ENCODE measurements at places on chromosomes 3 and 15.
A peak's percentile ranks its signal among the peaks of the same experiment; 100 is the strongest.

DNA sequence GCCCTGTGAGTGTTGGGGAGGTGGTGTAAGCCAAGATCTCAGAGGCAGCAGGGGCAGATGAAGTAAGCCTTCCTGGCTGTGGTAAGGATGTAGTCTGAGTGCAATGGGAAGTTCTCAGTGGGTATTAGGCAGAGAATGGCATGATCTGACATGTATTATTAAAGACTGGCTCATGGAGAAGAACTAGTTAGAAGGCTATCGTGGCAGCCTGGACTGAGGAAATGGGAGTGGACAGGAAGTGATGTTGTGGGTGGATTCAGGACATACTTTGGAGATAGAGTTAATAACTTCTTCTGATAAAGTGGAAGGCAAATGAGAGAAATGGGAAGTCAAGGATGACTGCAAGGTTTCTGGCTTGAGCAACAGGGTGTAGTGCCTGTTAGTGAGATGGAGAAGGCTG is 250.9 kb upstream of the CFAP20DC start:
- no peak for DNase-seq

DNA sequence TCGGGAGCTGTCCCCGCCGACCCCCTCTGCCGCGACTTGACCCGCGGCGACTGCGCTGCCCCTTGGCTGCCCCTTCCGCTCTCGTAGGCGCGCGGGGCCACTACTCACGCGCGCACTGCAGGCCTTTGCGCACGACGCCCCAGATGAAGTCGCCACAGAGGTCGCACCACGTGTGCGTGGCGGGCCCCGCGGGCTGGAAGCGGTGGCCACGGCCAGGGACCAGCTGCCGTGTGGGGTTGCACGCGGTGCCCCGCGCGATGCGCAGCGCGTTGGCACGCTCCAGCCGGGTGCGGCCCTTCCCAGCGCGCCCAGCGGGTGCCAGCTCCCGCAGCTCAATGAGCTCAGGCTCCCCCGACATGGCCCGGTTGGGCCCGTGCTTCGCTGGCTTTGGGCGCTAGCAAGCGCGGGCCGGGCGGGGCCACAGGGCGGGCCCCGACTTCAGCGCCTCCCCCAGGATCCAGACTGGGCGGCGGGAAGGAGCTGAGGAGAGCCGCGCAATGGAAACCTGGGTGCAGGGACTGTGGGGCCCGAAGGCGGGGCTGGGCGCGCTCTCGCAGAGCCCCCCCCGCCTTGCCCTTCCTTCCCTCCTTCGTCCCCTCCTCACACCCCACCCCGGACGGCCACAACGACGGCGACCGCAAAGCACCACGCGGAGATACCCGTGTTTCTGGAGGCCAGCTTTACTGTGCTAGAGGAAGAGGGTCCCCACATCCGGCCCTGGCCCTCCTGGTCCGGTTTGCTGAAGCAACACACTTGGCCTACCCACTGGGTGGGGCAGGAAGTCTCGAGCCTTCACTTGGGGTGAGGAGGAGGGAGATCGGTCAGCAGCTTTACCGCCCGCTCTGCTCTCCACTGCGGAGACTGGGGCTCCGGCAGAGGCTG is at the start of gene RASSF1:
TSS of gene RASSF1 (minus strand) at position 389 of the 882 bp plus-strand sequence. CDS start at position 358, 31 bp downstream.
- peak; percentile 51 for DNase-seq

DNA sequence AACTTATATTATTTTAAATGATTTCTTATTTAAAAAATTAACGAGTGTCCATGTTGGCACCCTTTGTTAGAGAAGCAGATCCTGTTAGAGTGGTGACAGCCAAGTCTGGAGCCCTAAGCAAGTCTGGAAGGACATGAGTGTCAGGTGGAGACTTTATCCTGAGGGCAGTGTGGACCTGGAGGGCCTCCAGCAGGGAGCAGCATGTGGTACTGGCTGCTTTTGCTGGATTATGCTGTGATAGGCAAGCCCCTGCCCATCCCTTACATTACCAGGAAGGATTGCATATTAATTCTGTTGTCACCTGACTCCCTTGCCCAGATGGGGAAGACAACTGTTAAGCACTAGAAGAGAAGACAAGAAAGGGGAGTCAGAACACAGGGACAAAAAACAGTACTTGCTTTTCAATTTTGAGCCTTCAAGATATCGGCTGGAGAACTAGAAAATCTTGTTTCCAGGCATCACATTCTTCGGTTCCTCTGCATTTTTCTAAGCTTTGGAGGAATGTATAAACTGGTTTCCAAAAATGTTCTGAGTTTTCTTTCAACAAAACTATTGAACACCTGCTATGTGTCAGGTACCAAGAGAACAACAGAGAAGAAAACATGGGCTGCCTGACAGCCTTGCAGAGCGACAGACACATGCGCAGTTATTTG is 22.7 kb downstream of the ZNF860 start:
- DNase-seq: no peak

GRCh38 chr3:131543714-131544113 is 40.9 kb upstream of the MRPL3 start:
- DNase-seq: no peak

- no peak for DNase-seq
Observed at GRCh38 chr3:111618945-111619344, 23.8 kb upstream of the ZBED2 start.

- DNase-seq: no peak
Observed at GRCh38 chr3:3170998-3171397, 8.5 kb downstream of the CRBN start.

DNA sequence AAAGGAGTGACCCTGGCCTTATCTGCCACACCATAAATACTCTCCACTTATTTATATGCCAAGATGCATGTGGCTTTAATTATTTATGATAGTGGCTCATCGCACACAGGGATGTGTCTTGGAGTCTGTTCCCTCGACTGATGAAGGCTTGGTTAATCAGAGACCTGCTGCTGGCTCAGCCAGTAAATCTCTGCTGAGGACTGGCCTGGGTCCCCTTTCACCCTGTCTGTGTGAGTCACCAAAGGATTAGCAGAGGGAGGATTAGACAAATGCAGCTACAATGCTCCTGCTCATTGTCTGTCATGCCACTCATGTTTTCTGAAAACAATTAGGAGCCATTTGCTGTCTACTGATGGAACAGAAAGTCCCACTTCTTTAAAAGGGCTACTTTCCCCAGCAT is 226.8 kb downstream of the NTRK3 start:
- DNase-seq: no peak

GRCh38 chr15:51318382-51319150 is 19.8 kb downstream of the CYP19A1 start:
- DNase-seq: no peak

DNA sequence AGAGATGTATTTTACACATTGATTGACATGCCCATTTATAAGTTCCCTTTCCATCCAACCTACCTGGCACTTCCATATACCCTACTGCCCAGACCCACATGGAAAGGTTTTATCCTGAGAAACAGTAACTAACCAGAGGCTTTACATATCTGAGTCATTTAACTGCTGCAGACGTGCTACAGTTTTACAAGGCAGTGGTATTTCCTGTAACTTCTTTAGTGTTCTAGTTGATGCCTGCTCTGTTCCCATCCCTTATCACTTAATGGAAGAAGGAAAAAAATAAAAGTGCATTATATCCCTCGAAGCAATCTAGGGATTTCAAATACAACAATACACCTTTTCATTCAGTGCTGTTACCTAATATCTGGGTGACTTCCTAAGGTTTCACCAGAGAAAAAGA is 107.1 kb downstream of the TMCO5A start:
- DNase-seq: no peak

DNA sequence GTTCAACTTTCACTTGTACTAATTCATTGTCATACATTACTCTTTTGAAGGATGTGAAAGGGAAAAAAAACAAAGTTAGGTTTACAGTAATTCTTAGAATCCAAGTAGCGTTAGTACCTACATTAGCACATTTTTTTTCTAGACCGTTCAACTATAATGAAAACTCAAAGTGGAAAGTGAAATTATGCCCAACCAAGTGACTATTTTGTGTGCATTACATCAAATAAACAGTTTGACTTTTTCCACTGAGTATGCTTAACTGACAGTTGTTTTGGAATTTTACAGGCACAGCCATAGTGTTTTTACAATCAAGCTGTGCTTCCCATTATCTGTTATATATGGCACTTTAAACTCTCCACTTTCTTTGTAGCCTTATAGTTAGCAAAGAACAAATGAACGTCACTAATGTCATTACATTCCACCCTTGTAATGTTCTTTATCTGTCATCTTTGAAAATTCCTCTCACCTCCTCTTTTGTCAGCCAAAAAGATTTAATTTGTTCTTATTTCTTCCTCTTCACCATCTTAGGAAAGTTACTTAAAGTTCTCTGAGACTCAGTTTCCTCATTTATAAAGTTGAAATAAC is 142.3 kb upstream of the SOX2 start:
- DNase-seq: no peak

DNA sequence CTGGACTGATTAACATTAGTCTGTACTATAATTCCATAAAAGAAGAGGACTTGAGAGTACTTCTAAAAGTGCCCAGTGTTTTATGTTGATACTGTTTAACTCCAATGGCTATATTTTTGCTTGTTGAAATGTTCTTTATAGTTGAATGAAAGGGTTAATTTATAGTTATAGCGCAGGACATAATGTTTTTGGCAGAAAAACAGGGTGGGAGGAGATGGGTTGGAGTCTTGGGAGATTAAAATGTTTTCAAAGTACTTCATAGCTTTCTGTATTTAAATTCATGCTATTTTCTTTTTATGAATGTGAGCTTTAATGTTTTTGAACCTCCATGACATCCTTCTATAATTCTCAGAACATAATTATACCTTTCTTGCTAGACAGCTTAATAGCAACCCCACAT is 108.2 kb downstream of the CNTN3 start:
- DNase-seq: no peak

DNA sequence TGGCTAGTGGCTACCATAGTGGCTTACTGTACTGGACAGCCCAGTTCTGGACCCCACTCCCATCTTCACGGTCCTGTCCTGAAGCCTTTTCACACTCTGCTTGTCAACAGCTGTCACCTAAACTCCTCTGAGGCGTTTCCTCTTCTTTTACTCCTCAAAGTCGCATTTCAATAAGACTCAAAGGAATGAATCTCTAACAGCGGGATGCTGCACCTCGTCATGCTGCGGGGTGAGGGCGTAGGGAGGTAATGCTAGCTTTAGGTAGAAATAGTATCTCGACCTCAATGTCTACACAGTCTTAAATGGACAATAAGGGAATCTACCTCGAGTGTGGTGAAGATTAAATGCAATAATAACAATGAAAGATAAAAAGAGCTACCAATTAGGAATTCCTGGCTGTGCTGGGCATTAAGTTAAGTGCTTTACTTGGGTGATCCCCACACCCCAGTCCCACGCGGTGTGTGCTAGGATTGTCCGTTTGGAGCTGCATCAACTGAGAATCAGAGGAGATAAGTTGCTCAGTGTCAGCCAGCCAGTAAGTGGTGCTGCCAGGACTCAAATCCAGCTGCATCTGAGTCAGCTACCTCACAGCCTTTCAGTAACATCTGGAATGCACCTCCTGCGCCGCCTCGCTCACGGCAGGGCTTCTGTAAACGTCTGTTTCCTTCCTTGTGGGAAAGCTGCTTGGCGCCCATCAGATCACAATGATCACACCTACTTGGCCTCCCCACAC is 14.0 kb downstream of the PLA2G4D start:
- DNase-seq: no peak

DNA sequence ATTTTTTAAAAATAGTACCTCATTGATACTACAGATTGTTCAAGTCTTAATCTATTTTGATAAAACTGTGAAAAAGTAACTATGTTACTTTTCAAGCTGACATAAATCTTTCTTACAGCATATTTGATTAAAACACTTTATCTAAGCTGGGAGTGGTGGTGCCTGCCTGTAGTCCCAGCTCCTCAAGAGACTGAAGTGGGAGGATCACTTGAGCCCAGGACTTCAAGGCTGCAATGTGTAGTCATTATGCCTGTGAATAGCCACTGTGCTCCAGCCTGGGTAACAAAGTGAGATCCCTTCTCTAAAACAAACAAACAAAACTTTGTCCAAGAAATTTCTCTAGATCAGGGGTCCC is 59.6 kb upstream of the NEDD4 start:
- DNase-seq: no peak

DNA sequence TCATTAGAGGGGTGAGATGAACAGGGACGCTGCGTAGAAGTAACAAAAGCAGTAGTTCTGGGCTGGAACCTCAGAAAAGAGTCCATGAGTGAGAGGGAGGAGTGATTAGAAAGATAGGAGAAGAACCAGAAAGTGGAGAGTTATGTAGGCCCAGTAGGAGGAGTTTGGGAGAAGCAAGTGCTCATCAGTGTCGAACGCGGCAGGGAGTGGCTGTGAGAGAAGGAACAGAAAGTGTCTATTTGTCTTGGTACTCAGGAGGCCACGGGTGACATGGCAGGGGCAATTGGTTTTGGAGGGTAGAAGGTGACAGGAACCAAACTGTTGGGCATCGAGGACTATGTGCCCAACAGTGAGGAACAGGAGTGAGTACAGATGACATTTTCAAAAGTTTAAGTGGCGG is 1.3 kb upstream of the INSYN1 start:
- DNase-seq: no peak

GRCh38 chr3:23667536-23668429 is 138.0 kb upstream of the UBE2E1 start:
- DNase-seq: no peak

- no peak for DNase-seq
Observed at GRCh38 chr3:13492976-13493866, 13.1 kb downstream of the HDAC11 start.

GRCh38 chr15:70741107-70741531 is 22.2 kb downstream of the UACA start:
- DNase-seq: no peak

- DNase-seq: no peak
Observed at GRCh38 chr15:62712455-62712839, 330.1 kb upstream of the TPM1 start.

GRCh38 chr15:31569836-31570235 is 243.2 kb downstream of the KLF13 start:
- no peak for DNase-seq

- DNase-seq: no peak
Observed at GRCh38 chr15:62770111-62770660, 272.4 kb upstream of the TPM1 start.

DNA sequence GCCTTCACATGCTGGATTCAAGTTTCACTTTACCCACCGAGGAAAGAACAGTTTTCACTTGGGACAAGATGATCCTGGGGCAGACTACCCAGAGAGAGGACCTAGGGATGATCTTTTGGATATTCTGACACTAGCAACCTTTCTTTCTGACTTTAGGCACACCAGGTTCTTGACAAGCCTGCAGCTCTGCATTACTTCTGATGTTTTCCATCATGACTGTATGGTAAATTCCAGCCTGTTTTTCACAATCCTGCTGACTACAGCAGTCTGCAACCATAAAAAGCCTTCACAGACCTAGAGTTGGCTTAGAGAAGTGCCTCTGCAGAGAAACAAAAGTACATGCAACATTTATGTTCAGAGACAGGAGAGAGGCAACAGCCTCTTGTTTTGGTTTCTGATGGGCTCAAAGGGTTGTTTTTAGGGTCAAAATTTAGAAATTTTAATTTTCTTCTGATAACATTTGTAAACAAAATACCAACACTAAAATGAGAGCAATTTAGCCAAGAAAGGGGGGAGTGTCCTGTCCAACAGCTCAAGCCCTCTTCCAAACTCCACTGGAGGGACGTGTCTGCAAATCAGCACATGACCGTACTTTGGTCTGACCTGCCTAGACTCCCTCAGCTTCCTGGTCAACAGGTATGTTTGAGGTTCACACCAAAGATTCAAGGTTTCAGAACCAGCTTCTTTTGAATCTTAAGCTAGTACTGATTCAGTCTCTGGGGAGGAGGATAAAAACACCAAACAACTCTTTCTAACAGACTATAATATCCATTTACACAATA is 799 bp downstream of the ABI3BP start:
- DNase-seq: no peak
